ENCODE measurements at places on chromosomes 6 and 20.

DNA sequence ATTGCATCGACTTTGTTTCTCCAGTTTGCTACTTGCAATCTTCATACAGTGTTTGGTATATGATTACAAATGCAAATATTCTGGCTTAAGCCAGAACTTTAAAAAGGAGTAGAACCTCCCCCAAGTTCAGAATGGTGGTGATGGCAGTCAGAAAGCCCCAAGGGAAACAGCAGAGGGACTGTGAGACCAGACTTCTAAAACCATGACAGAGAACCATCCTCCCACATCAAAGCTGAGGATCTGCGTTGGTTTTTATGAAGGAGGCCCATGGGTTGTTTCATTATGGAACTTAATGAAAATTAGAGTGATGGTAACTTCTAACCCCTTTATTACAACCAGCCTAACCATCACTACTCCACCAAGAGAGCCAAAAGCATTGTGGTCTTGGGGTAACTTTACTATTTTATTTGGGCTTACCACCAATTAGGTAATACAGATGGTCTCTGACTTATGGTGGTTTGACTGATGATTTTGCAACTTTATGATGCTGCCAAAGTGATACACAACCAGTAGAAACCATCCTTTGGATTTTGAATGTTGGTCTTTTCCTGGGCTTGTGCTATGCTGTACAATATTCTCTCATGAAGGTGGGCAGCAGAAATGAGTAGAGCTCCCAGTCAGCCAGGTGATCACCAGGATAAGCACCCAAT lies 10.9 kb upstream of the MRS2 start:
- DNase-seq: no peak

- no peak for DNase-seq
These were observed 61.9 kb downstream of the GPR6 start for GRCh38 chr6:110039981-110040383.

DNA sequence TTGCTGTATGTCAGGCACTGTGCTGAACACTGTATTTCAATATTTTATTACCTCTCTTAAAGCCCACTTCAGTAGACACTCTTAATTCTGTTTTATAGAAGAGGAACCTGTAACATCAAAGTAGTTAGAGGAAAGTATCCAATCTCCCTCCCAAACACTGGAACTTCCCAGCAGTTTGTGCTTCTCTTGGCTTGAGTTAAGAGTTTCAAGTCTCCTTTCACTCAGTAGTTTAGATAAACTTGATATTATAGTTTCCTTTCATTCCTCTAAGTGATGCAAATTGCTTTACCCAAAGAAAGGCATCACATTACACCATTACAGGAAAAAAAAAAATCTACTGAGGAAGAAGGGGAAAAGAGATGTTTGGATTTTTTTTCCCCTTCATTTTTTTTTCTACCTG lies 164.3 kb downstream of the TSHZ2 start:
- no peak for DNase-seq

DNA sequence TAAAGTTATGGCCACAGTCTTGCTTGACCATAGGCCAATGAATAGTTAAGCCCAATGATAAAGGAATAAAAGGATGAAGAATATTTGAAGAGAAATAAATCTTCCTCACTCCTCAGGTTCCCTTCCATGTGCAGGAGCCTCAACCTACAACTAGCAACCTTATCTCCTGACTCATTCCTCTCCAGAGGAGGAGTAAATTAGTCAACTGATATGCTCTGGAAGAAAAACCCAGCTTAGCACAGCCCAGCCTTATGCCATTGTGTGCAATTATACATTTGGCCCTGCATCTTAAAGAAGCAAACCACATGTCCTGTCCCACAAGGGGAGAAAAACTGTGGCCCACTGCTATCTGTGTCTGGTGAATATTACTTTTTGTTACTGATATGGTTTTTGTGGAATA lies 82.1 kb downstream of the PHIP start:
- DNase-seq: no peak

- DNase-seq: no peak
These were observed 50.4 kb downstream of the PHACTR1 start for GRCh38 chr6:12767016-12767415.

DNA sequence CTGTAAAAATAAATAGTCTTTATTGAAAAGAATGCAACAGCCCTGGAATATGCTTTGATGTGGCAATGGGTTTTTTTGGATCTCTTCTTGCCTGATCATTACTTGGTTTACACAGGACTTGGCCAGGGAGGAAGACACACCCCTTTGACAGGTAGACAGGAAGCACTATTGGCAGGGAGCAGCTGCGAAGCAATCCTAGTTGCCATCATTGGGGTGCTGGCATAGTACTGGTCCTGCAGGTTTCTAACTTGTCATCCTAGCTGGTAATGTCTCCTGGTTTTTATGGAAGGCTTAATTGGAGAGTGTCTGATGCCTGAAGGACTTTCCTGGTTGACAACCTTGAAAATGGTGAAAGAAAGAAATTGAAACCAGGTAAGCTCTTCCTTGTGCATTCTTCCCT lies 71.2 kb upstream of the CCN6 start:
- DNase-seq: no peak

GRCh38 chr6:130794738-130795137 lies 32.5 kb upstream of the SMLR1 start:
- DNase-seq: no peak

DNA sequence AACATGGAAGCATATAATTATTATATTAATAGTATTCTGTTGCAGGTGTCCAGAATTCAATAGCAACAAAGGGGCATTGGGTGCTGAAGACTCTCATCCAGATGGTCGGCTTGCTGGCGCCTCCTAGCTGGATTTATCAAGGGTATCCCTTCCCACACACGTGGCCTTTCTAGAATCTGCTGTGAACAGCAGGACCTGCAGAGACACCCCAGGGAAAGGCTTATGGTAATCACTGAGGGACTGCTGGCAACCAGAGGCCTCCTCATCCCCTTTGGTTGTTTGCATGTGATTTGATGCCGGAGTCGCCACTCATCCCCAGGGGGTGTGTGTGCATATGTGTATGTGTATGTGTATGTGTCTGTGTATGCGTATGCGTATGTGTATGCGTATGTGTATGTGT lies 20.6 kb downstream of the ZFP64 start:
- no peak for DNase-seq

DNA sequence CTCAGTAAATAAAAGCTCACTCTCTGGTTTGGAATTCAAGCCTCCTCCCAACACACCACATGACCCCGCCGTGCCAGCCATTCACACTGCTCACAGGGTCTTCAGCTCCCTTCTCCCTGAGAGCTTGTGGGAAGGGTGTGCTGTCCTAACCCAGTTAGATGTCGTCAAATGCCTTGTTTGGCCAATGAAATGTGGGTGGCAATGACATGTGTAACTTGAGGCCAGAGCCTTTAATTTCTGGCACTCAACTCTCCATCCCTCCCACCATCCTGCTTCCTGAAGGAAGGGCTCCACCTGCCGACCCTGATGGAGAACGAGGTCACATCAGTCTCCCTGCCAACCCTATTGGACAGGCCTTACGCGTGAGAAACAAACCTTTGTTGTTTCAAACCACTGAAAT lies 224.5 kb upstream of the AGPAT4 start:
- no peak for DNase-seq

GRCh38 chr6:9540534-9541126 lies 874.2 kb downstream of the TFAP2A start:
- DNase-seq: peak; percentile 53

- DNase-seq: peak; percentile 55
These were observed 202.5 kb upstream of the SGK1 start for GRCh38 chr6:134520181-134521115.

GRCh38 chr20:53657732-53658131 lies 64.1 kb upstream of the ZNF217 start:
- no peak for DNase-seq

- DNase-seq: peak; percentile 6
These were observed 39.6 kb downstream of the OR2B2 start for GRCh38 chr6:27872642-27873020.

DNA sequence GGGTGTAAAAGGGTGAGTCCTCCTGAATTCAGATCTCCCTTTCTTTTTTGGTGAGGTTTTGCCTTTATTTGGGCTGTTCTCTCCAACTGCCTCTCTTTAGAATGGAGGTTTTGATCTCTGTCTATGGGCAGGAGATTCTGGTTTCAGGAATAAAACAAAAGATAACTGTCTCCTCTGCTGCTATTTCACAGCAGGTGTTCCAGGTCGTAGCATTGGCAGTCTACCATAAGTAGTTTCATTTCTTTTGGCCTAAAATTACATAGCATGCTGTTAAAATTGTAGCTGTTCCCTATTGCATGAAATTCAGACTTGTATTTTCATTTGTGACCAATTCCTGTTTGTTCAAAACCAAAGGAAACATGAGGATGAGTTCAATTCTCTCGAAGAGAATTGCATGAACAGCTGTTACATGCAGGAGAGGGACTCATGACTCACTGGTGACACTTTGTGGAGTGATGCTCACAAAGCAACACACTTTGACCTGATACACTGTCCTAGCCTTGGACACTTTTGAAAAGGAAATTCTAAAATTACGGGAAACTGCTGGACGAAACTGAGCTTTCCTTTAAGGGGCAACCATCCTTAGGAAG lies 76.8 kb upstream of the SIRPG start:
- peak; percentile 60 for DNase-seq

GRCh38 chr20:2387180-2387577 lies 6.5 kb downstream of the TGM6 start:
- no peak for DNase-seq

GRCh38 chr20:51660672-51661608 lies 107.2 kb downstream of the ATP9A start:
- DNase-seq: peak; percentile 85

- no peak for DNase-seq
These were observed 129.8 kb downstream of the FOXO3 start for GRCh38 chr6:108690326-108691049.

GRCh38 chr6:89368999-89369398 lies 16.5 kb upstream of the UBE2J1 start:
- DNase-seq: peak; percentile 76

DNA sequence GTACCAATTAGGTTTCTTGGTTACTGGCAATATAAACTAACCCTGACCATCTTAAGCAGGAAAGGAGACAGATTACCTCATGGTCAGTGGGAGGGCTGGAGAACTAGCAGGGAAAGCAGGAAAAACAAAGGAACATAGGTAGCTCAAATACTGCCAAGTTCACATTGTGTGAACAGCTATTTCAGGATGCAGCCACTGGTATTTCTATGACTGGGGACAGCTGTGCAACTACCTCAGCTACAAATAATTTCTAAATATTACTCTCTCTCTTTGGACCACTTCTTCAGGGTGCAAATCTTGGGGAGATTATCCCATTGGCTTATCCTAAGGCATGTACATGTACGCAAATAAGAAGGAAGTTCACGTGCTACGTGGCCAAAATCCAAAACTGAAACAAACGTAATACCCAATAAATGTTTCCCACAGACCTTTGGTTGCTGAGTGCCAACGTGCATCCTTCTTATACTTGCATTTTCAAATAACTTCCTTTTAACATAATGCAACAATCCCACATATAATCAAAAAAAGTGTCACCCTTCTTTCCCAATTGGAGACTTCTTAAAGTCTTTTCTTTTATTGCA lies 180.9 kb downstream of the PHF3 start:
- DNase-seq: no peak

DNA sequence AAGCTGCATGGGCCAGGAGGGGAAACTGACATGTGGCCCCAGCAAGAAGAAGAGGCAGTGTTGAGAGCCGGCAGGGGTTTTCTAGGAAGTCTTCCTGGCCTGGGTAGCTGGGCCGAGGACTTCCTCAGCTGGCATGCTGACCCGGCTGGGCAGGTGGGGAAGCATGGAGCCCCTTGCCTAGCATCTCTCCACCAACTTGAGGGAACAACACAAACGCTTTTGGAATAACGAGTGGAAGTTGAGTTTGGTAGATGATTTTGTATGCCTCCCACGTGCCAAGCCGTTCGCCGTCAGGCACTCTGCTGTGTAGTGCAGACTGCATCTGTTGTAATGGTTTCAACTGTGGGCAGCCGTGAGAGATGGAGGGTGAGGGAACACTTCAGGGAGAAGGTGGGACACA lies 7.3 kb downstream of the TMEM181 start:
- DNase-seq: no peak

- DNase-seq: no peak
These were observed 2.6 kb upstream of the NCOA3 start for GRCh38 chr20:47499053-47499452.

DNA sequence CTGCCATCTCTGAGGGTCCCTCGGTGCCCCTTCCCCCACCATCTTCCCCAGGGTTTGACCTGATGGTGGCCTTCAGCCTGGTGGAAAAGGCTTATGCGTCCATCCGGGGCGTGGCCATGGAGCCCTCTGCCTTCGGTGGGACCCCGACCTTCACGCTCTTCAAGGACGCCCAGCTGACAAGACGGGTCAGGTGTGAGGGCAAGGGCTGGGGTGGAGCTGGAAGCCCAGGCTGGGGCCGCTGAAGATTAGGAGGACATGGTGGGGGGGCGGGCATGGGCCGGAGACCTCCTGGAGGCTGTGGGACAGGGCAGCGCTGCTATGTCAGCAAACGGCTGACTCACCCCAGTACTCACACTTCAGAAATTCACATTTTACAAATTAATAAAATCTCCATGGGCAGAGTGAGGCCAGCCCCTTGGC lies 23.5 kb downstream of the COL20A1 start:
- no peak for DNase-seq

DNA sequence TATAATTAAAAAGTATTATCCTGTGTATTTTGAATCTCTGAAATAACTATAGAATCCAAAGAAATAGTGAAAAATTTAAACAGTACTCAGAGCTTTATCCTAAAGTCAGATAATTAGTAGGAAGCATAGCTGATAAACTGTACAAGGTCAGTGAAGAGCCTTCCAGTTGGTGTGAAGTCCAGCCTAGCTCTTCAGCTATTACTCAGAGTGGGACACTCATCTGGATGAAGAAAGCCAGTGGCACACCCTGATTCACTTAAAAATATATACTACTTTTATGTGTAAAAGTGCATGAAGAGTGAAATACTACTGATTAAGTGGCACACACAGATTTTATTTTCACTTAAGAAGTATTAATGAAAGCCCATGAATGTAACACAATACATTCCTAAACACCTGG lies 3.1 kb downstream of the IFNGR1 start:
- peak; percentile 30 for DNase-seq

DNA sequence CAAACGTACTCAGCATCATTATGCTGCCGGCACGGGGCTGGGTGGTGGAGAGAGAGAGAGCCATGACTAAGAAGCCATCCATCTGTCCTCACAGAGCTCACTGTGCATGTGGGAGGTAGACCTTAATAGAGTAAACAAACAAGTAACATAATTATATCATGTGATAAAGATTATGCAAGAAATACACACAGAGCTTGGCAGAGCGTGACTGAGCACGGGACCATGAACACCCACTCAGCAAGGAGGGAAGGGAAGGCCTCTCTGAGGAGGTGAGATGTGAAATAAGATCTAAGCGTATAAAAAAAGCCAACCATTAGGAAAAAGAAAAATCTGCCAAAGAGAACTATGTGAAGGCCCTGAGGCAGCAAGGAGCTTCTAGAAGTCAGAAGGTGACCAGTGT lies 207.5 kb downstream of the PTPRT start:
- DNase-seq: no peak

GRCh38 chr6:53239526-53239925 lies 90.9 kb upstream of the GCM1 start:
- no peak for DNase-seq

DNA sequence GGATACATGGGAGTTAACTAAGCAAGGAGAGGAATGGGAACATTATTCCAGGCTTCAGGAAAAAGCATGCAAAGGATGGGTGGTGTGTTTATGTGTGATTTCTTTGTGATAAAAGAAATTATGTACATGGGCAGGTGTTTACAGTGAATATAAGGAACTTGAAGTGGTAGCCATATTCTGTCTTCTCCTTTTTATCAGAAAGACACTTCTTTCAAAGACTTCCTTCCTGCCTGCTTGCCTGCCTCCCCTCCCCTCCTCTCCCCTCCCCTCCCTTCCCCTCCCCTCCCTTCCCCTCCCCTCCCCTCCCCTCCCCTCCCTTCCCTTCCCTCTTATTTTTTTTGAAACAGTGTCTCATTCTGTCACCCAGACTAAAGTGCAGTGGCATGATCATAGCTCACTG lies 14.4 kb downstream of the CYB5R4 start:
- DNase-seq: no peak
